ENCODE measurements at places on chromosomes 16 and 17.

DNA sequence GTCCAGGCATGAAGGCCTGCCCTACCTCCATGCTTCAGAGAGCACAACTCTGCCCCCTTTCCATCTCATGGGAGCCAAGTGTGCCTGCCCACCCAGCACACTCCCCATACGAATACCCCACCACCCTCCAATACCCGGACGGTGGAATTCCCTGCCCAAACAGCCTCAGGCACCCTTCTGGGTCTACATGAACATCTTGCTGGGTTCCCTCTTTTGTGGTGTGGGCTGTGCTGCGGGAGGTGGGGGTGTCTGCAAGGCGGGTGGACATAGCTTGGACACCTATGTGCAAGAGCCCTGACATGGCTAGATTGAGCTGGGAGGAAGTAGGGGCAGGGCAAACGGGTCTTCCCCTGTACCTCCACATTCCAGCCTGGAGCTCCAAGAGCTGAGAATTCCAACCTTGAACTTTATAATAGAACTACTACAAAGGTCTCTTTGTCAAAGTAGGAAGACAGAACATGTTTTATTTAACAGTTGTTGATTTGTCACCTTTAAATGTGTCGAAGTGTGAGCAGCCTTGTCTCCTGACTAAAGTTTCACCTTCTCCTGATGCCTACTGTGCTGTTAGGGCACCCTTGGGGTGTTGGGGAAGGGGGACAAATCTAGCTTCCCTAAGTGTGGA is 9.1 kb downstream of the SLC6A2 start:
- DNase-seq, result no peak

DNA sequence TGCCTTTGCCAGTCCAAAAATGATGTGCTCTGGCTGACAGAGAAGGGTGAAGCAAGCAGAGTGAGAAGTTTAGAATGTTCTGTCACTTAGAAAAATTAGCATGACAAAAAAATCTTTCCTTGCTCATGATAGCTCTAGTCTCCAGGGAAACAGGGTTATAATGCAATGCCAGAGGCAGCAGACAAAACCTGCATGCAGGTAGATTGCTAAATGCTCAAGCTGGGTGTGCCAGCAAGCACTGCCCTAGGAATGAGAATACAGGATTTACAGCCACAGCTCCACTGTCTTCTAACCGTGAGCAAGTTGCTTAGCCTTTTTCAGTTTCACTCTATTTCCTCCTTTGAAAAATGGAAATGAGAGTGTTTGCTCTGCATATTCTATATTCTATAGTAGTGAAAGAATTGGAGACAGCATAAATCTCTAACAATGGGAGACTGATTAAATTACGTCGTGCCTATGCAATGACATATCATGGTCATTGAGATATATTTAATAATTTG is 516.6 kb upstream of the C16orf82 start:
- no peak for DNase-seq

- no peak for DNase-seq
Measured at GRCh38 chr17:9306086-9306485, 269.5 kb downstream of the STX8 start.

DNA sequence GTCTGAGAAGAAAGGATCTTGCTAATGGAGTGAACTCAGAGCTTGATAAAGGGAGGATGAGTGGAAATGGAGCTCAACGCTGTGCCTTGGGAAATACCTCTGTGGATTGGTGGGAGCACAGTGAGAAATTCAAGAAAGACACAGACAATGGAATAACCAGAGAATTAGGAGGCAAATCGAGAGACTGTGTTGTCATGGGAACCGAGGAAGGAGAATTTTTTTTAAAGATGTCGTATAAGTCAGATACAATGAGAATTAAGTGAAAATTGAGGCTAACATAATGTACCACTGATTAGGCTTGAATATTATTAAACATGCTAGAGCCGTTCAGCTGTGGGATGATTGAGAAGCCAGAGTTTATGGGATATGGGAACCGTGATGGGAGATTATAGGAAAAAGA is 134.2 kb downstream of the PRKCA start:
- no peak for DNase-seq
